Stimulated activated naive CD8-positive, alpha-beta T cell treated with anti-CD3 and anti-CD28 coated beads, Interleukin-15, amount 100 ng/mL, for 72 hours (primary cell): ENCODE measurements at places on chromosomes 6 and 20.

DNA sequence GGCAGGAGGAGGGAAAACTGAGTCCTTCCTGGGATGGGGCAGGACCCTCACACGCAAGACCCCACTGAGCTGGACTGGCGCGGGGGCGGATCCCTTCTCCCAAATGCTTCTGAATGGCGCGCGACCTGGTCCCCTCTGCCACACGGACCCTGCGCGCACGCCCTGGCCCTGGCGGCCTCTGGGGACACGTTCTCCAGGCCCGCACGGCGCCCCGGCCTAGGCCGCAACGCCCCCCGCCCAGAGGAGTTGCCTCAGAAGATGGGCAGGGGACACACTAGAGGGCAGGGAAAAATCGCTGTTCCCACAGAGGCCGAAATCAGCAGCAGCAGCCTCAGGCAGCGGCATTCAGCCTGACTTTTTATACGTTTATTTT, 45.2 kb upstream of the OSTM1 start:
- no peak for DNase-seq

- no peak for DNase-seq
Observed at GRCh38 chr6:91350146-91350908, 763.5 kb upstream of the MAP3K7 start.

GRCh38 chr6:12490904-12491571, 200.9 kb downstream of the EDN1 start:
- DNase-seq = peak; percentile 23

DNA sequence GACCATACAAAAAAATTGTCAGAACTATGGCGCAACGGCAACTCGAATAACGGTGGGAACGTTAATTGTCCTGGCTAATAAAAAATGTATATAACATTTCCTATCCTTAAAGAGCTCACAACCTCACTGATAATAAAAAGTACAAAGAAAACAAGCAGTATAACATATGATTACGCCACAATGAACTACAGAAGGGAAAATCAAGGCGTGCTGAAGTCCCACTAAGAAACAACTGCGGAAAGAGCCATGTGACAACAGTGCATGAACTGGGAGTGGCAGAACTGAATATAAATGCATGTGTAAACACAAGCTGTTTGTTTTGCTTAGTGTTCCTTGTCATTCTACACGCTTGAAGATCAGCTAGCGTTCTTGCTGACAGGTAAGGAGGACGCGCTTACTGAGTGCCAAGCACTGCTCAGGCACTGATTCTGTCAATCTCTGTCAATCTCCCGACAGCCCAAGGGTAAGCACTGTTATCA, 466 bp upstream of the PSMB1 start:
- no peak for DNase-seq

GRCh38 chr20:4318891-4319290, 303.5 kb upstream of the RNF24 start:
- no peak for DNase-seq

DNA sequence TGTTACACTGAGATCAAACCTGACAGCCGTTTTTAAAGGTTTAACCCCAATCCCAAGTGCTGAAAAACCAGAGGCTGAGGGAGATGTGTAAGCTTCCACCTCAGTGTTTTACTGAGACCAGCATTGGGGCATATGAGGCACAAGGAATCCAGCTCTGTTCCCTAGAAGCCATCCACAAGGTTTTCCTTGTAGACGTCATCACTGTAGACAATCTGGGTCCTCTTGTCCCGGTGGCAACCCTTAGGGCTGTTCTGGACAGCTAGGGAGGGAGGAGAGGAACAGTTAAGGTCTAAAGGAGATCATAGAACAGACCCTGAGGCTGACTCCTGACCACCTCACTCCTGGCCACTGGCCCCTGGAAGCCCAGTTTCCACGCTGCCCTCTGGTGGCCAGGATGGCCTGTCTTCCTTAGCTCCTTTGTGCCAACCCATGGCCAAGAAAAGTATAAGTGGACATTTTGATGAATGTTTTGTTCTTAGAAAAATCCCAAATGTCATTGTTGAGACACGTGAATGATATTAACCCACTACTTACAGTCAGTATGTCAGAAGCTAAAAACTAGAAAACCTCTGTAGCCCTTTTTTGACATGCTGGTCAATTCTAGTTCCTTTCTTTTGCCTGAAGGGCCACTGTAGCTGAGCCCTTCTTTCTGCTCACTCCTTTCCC, 6.4 kb downstream of the CFB start:
- DNase-seq = peak; percentile 25

DNA sequence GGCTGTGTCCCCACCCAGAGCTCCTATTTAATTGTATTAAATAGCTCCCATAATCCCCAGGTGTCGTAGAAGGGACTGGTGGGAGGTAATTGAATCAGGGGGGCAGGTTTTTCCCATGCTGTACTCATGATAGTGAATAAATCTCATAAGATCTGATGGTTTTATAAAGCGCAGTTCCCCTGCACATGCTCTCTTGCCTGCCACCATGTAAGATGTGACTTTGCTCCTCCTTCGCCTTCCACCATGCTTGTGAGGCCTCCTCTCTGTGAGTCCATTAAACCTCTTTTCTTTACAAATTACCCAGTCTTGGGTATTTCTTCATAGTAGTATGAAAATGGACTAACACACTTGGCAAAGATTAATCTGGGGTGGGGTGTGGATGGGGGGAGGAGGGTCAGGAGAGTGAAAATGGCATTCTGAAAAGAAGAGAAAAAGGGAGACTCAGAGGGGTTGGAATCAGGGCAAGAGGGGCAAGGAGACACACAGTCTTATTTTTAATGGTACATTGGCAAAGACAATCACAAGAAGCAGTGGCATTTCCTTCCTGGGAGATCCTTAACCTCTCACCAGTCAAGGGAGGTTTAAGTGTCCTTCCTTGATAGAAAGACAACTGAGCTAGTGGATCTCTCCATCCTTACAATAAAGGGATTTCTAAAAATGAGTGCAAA, 37.5 kb upstream of the NOX3 start:
- DNase-seq = no peak

- DNase-seq = no peak
Observed at GRCh38 chr6:44820321-44820720, 432.8 kb downstream of the CDC5L start.
